ENCODE measurements at places on chromosomes 2 and 18.
A peak's percentile ranks its signal among the peaks of the same experiment; 100 is the strongest.

DNA sequence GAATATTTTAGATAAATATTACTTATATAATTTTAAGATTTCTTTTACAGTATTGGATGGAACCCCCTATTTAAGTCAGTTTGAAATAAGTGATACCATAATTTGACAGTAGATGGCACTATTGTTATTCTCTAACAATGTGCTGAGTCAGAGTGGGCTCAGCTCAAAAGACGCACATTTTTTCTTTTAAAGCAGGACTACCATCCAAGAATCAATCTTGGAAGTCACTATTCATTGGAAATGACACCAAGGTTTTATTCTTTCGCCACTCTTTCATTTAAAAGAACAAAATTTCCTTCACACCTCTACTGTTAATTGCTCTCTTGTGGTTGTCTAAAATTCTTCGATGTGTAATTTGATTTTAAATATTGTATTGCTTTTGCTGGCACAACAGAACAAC, 32.6 kb upstream of the SPAG16 start:
- DNase-seq: peak; percentile 33

DNA sequence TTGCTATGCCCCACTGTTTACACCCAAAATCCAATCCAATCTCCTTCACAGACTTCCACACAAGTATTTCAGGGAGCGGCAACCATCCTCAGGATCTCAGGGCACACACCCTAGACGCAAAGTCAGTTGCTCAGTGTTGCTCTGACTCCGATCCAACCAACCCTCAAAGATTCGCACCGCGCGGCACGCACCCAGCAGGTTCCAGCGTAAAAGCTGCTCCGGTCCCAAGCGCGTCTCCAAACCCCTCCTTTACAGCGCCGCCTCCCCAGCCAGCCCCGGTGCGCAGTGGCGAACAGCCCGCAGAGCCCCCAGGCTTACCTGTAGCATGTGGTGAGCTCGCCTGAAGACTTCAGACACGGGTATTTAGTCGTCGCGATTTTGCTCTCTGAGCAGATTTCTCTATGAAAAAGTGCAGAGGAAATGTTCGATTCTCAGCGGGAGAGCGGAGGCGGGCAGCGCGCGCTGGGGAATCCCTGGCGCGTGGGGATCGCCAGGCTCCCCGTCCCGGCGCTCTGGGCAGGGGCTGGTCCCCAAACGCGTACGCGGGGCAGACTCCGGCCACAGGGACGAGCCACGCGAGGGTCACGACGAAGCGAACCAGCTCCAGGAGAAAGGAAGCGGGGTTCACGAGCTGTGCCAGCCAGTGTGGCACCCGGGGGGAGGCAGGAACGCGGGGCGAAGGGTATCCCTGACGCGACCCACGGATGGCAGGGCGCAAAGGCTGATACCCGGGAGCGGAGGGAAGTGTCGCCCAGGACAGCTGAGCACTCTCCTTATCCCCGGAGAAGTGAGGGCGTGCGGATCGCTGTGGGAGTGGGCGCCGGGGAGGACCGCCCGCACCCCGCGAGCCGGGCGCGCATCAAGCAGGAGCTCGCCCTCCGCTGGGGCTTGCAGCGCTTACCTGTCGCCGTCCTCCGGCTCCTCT, 650 bp downstream of the CCBE1 start:
- DNase-seq: no peak

GRCh38 chr2:119311831-119312230, 54.8 kb downstream of the C2orf76 start:
- no peak for DNase-seq

GRCh38 chr2:169343202-169343601, 19.1 kb downstream of the LRP2 start:
- DNase-seq: no peak

DNA sequence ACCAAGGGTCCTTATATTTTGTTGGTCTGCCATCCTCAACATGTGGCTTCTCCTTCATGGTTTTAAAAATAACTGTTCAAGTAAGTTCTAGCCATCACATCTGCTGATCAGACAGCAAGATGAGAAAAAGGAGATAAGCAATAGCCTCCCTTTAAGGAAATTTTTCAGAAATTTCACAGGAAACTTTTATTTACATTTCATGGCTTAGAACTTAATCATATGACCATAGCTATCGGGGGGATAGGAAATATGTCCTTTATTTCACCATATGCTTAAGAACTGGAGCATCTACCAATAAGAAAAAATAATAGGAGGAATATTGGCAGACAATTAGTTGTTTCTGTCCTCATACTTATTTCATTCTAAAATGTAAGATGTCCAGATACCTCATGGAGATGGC, 16.2 kb downstream of the ATF2 start:
- no peak for DNase-seq

GRCh38 chr2:7773362-7774360, 856.4 kb downstream of the RNF144A start:
- peak; percentile 37 for DNase-seq

DNA sequence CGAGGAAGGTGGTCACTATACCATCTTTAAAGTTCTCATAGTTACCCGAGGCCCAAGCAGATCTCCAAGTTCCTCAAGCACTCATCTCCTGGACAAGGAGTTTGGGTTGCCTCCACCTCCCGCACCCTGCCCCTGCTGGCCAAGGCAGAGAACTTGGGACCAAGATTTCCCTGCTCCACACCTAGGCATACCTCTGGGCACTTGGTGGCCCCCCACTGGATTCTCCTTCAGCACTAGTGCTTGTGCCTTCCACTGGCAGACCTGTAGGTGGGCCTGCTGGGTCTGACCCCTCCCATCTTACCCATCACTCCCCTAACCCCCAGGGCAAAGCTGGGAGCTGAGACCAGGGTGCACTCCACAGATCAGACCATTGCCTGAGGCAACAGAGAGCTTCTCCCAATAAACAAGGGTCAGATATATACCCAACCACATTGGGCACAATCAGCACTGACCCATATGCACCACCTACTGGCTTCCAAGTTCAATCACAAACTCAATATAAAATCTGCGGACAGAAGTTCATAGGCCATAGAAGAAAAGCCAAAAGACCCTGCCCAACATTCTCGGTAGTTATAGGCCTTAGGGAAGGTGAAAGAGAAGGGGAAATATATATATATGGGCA, 244.2 kb downstream of the EXOC6B start:
- DNase-seq: no peak

GRCh38 chr2:240205348-240205747, 64.9 kb upstream of the OTOS start:
- peak; percentile 59 for DNase-seq

GRCh38 chr18:27428120-27428519, 243.0 kb upstream of the CHST9 start:
- DNase-seq: no peak

DNA sequence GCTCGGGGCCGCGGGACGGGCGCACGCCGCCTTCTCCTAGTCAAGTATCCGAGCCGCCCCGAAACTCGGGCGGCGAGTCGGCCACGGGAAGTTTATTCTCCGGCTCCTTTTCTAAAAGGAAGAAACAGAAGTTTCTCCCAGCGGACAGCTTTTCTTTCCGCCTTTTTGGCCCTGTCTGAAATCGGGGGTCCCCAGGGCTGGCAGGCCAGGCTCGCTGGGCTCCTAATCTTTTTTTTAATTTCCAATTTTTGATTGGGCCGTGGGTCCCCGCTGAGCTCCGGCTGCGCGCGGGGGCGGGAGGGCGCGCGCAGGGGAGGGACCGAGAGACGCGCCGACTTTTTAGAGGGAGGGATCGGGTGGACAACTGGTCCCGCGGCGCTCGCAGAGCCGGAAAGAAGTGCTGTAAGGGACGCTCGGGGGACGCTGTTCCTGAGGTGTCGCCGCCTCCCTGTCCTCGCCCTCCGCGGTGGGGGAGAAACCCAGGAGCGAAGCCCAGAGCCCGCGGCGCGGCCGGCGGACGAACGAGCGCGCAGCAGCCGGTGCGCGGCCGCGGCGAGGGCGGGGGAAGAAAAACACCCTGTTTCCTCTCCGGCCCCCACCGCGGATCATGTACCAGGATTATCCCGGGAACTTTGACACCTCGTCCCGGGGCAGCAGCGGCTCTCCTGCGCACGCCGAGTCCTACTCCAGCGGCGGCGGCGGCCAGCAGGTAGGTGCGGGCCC, 617 bp downstream of the FOSL2 start:
- DNase-seq: no peak

DNA sequence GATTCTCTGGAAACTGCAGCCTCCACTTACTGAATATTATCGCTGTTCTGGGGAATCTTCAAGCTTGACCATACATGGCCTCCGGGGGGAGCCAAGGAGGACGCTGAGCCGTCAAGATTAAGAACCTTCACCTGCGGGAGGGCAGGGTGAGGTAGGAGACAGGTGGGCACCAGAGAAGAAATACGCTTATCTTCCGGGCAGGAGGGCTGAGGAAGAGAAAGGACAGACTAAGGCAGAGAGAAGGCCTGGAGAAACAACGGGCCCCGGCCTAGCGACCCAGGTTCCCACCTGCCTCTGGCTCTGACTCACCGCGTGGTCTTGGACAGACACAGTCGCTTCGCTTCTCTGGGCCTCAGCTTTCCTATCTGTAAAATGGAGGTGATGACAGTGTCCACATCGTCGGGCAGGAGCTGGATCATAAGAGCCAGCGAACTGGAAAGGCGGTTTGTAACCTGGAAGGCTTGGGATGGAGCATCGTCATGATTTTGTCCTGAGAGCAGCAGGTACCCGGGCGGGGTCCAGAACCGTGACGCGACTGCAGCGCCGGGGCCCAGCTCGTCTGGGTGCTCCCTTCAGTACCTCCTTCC, 659 bp downstream of the ZNF142 start:
- no peak for DNase-seq

All from epithelial cell of proximal tubule (primary cell).